ENCODE measurements at places on chromosomes 1 and 21. TPM values are rescaled to one million over a fixed set of nuclear protein-coding genes. Genes with fewer than 3 reads are reported as not detected.

Gene ARTN
- total RNA-seq: not detected

Gene PLA2G2A
- total RNA-seq: not detected

Gene AGO4
- 37.9 TPM for total RNA-seq

Gene OR2T29
- total RNA-seq: not detected

Gene CHI3L2
- not detected for total RNA-seq

Gene PLEKHA6
- total RNA-seq: 0.65 TPM

Gene WNT3A
- total RNA-seq: not detected
